ENCODE measurements at places on chromosomes 7 and 10.

DNA sequence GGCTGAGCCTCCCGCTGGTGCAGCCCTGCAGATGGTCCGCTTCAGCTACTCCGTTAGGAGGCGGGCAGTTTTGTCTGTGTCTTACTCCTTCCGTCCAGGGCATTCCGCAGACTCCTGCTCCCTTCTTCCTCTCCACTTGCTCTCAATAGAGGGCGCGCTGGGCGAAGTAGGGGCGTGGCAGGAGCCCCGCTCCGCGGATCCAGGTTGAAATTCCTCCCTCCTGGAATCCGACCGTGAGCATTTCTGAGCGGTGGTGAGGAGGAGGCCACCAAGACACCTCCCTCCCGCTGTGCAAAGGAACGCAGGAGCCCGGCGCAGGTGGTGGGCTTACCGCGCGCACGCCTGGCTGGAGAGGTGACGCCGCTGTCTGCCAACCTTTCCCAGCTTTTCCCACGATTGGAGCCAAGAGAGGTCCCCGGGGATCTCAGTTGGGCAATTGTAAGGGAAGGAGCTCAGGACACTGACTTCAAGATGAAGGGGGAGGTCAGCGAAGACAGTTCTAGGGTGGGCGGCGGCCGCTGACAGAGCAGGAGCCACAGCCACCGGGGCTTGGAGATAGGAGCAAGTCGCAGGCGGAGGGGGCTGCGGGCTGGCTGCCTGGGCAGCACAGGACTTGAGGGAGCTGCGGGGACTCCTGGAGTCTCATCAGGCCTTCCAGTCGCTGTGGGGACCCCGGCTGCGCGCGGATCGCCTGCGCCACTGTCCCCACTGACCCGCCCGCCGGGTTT, 1011.3 kb downstream of the XPNPEP1 start:
- no peak for DNase-seq

- DNase-seq = no peak
Observed at GRCh38 chr10:119393019-119393418, 149.5 kb downstream of the RGS10 start.

DNA sequence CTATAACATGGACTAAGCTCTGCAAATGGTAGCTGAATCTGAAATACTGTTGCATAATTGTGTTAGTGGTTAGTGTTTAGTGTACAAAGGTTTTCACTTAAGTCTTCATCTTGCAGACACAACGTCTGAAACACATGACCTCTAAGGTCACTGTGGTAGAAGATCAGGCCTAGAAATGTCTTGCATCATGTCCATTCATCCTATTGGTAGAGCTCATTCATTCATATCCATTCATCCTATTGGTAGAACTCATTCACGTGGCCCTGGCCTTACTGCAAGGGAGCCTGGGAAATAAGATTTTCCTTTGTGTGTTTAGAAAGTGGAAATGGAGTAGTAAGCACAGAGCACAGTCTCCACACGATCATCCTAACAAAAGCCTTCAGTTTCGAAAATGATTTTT, 485.8 kb downstream of the PLXNA4 start:
- no peak for DNase-seq

- DNase-seq = no peak
Observed at GRCh38 chr10:129809431-129809830, 154.6 kb downstream of the EBF3 start.

- DNase-seq = no peak
Observed at GRCh38 chr7:117706210-117706609, 167.0 kb downstream of the CTTNBP2 start.

GRCh38 chr10:94409021-94409657, 6.8 kb downstream of the TBC1D12 start:
- DNase-seq = no peak

Data from cortex of kidney (tissue), 1 donor.